ENCODE measurements at places on chromosomes 6 and 20. TPM values are rescaled to one million over a fixed set of nuclear protein-coding genes. Genes with fewer than 3 reads are reported as not detected.
A peak's percentile ranks its signal among the peaks of the same experiment; 100 is the strongest.

DNA sequence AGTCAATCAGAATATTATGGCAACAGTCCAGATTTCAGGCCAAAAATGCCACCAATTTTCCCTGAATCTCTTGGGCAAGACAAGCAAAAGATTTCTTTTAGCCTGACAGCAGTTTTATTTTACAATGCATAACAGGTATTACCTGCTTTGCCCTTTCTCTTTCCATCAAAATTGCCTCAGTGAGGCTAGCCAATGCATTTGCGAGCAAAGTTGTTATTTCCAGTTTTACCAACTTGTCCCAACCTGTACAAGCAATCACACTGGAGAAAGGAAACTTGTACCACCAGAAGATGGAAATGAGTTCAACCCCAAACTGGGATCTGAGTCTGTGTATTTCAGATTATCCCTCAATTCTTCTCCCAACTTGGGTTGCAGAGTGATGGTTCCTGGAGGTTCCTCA, 279.9 kb upstream of the CDYL start:
- no peak for DNase-seq

- peak; percentile 55 for DNase-seq
These were observed 54.6 kb upstream of the POLR1H start for GRCh38 chr6:30006170-30007131.

DNA sequence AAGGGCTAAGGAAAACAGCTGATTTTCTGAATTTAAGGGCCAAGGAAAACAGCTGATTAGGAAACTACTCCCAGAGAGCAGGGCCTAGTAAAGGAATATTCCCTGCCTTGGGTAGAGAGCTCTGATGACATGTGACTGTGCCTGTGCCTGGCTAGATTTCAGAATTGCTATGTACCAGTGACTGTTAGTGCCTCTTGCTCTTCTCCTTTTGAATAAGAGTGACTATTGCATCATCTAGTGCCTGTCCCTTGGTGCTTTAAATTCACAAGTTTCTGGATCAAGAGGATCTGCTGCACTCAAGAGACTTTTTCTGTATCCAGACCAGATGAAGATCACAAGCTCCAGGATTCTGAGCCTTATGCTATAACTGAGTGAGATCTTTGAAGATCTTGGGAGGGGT, 332.9 kb downstream of the KIF16B start:
- DNase-seq = no peak

- no peak for DNase-seq
These were observed 146.2 kb upstream of the CARMIL1 start for GRCh38 chr6:25132934-25133333.

- DNase-seq = no peak
These were observed 3.5 kb upstream of the SLCO4A1 start for GRCh38 chr20:62638679-62639406.

DNA sequence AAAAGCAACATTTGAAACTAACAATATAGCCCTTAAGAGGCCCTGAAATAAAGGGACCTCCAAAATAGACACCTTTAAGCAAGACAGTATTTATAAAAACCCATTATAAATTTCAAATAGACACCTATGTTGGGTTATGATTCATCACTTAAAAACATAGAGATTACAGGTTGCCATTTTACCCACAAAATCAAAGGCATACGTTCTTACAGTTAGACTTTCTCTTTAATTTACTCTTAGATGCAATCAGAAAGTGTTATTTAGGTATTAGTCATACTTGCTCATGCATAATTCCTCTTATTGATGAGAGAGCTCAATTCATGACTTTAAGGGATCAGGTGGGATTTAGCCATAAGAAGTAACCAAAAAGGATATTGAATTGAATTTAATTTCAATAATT, 51.5 kb upstream of the TMEM200A start:
- no peak for DNase-seq

GRCh38 chr6:44712353-44713111, 325.0 kb downstream of the CDC5L start:
- no peak for DNase-seq

DNA sequence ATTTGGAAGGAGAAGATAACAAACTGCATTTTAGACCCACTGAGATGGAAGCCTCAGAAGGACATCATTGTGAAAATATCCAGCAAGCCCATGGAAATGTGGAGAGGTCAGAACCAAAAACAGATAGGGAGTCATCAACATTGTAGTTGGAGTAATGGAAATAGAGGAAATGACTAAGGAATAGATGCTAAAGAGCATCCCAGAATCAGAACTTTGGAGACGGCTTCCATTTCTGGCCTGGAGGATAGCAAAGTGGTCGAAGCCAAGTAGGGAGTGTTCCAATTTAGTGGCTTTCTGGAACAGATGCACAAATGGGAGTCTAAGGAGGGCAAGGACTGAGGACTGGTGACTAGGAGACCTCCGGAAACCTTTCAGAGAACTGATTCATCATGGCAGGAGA, 3.6 kb downstream of the BEND6 start:
- DNase-seq = no peak

- no peak for DNase-seq
These were observed 397.3 kb upstream of the NRSN1 start for GRCh38 chr6:23728707-23729106.

DNA sequence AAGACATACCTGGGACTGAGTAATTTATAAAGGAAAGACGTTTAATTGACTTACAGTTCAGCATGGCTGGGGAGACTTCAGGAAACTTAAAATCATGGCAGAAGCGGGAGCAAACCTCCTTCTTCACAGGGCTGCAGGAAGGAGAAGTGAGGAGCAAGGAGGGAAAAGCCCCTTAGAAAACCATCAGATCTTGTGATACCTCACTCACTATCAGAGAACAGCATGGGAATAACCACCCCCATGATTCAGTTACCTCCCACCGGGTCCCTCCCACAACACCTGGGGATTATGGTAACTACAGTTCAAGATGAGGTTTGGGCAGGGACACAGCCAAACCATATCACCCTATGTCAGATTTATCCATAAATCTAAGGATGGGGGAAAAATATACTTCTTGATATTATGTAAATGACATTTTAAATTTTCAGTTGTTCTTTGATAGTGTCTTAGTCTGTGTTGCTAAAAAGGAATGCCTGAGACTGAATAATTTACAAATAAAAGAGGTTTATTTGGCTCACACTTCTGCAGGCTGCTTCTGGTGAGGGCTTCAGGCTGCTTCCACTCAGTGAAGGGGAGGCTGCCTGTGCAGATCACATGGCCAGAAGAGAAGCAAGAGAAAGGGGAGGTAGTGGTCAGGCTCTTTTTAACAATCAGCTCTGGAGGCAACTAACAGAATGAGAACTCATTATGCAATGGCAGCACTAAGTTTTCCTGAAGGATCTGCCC, 1.2 kb upstream of the MCM9 start:
- no peak for DNase-seq

DNA sequence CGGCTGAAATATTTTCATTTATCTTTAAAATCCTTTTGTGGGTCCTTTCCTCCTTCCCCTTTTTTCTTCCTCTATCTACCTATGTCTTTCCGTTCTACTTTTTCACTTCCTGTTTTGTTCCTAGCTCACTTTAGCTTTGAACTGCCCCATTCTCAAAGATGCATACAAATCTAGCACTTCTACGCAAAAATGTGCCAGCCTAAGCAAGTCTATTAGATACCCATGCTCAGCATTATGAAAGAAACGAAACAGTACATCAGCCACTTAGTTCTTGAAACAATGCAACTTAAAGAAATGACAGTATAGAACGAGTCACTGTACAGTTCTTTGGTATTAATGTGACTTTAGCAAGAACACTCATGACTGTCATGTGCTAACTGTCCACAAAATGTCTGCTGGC, 47.3 kb upstream of the MARCKS start:
- DNase-seq = no peak

DNA sequence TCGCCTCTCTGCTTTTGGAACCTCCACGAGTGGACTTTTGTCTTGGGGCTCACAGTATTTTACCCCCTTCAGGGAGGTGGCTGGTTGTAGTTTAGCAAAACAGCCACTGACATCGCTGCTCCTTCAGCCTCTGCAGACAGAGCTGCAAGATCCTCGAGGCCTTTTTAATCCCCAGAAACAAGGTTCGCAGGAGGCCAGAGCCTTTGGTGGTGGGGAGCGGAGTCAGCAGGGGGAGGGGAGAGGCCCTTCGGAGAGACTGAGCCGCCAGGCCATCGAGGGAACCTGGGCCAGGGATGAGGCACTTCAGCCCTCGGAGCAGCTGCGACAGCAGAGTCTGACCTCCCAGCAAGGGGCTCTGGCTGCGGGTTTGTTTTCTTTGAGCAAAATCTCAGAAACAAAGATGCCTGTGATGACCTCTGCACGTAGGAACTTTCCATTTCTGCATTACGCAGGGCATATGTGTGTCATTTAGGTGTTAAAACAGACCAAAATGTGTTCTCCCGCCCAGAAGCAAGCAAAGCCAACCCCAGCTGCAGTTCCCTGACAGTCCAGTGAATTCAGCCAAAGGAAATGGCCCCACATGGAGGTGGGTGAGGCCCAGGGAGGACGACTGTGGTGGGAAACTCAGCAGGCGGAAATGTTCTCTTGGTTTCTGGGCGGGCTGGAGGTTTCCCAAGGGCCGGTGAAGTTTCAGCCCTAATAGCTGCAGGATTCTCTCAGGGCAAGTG, 171.2 kb upstream of the SULF2 start:
- peak; percentile 44 for DNase-seq

GRCh38 chr20:2755451-2756055, 44.9 kb downstream of the CPXM1 start:
- DNase-seq = no peak

GRCh38 chr6:169289619-169290339, 36.1 kb upstream of the THBS2 start:
- peak; percentile 67 for DNase-seq

DNA sequence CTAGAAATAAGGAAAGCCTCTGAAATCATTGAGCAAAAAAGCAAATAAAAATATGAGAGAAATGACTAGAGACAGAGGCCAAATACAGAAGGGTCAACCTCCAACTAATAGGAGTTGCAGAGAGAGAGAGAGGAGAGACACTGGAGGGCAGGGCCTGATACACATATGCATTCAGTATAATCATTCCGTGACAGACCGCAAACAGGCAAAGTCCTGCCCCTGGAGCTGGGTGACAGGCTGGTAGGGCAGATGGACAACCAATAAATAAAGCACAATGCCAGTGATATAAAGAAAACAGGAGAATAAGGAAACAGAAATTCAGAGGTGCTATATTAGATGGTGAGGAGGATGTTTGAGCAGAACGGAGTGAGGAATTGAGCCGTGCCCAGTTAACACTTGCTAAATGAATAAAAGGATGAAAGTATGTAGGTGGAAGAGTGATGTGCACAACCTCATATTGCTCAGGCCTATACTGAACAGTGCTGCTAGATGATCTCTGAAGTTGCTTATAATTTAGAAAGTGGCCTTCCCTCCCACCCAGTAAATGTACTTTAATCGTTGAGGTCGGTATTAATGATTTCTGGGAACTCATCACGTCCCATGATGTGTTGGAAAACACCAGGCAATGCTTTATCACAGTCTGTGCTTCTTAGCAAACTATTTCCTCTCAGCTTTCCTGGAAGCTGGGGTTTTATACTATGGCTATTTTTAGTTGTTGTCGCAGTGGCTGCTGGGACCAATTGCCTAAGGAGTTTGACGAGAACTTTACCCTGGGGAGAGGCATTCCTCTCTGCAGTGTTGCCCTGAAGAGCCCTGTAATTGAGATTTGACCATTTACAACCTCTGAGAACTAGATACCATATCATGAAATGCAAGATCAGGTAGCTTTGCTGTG, 37.6 kb upstream of the CLIC5 start:
- DNase-seq = no peak

DNA sequence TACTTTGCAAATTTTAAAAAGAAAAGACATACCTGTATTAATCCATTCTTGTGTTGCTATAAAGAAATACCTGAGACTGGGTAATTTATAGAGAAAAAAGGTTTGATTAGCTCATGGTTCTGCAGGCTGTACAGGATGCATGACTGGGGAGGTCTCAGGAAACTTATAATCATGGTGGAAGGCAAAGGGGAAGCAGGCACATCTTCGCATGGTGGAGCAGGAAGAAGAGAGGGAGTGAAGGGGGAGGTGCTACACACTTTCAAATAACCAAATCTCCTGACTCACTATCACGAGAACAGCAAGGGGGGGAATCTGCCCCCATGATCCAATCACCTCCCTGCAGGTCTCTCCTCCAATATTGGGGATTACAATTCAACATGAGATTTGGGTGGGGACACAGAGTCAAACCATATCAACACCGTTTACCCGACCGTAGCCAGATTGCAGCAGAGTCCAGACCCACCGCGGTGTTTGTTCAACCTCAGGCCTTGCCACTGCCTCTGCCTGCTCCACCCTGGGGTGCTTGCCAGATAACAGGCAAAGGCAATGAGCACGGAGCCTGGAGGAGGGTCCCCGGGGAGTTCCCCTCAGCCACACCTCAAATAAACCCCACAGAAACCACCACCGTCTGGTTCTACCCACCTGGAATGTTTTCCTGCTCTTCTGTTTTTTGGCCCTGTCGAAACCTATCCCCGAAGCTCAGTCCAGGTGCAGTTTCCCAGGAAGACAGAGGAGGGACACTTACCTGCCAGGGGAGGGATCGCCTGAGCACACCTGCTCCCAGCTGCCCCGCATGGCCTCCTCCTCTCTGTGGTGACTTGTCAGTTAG, 142.2 kb upstream of the AFDN start:
- DNase-seq = no peak

- DNase-seq = no peak
These were observed 84.0 kb upstream of the TULP1 start for GRCh38 chr6:35596448-35597442.

DNA sequence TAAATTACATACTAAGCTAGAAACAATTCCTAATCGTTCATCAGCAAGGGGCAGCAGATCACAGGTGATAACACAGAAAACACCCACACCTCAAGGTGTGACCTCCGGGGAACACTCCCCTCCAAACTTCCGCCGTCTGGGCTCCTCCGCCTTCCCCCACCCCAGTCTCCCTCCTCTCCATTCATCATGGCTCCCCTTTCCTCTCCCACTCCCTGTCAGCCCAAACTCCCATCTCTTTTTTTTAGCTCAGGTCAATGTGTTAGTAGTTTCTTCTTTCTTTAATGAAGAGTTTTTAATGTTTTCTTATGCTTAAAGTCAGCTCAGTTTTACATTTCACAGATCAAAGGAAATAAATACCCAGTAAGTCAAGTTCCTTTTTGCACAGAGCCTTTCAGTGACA, 20.7 kb downstream of the CNKSR3 start:
- DNase-seq = no peak

DNA sequence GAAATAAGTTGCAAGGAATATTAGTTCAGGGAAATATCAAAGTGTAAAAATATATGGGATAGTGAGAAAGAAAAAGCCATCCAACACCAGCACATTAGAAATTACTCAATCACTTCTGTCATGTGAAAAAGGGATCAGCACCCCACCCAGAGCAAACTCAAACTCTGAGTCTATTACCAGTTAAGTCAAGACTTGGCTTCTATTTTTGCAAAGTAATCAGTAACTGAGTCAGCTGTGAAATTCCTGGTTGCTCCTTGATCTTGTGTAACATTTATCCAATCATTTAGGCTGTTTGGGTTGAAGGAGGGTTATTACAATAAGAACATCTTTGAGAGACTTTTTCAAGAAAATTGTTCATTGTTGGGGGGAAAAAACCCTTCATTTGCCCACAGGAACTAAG, 51.2 kb downstream of the SLC22A23 start:
- DNase-seq = no peak

GRCh38 chr6:83985308-83985713, 48.3 kb upstream of the MRAP2 start:
- DNase-seq = no peak

PRDM1 gene
- 1.7 TPM for total RNA-seq

ERVFRD-1 gene
- 0.12 TPM for total RNA-seq

KCNQ2 gene
- total RNA-seq = 0.52 TPM
